Effector memory CD4-positive, alpha-beta T cell (primary cell): ENCODE measurements at places on chromosomes 4 and X.

GRCh38 chrX:9033989-9034388 is at the start of gene FAM9B:
Gene FAM9B, minus strand, starts transcription at chrX:9034127. Its CDS starts 1,141 bp downstream, at chrX:9032986.
- DNase-seq: no peak

GRCh38 chr4:62676962-62677361 is 1476.8 kb downstream of the ADGRL3 start:
- no peak for DNase-seq

- no peak for DNase-seq
These were observed 383.5 kb upstream of the INTU start for GRCh38 chr4:127249066-127249766.

DNA sequence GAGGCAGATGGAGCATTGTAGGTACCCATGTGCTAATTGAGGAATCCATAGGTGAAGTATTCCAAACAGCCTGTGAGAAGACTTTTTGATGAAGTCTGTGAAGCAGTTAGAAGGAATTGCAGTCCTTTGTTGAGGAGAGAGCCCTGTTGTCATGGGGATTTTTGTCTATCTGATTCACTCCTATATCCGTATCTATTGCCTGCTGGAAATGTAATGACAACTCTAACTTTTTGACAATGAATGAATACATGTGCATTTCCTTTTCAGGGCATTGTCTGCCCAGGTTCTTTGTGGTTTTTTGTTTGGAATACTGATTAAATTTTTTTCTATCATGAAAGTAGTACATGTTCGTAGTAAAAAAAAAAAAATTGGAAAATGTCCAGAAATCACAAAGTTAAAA is 31.1 kb downstream of the STK32B start:
- DNase-seq: no peak

DNA sequence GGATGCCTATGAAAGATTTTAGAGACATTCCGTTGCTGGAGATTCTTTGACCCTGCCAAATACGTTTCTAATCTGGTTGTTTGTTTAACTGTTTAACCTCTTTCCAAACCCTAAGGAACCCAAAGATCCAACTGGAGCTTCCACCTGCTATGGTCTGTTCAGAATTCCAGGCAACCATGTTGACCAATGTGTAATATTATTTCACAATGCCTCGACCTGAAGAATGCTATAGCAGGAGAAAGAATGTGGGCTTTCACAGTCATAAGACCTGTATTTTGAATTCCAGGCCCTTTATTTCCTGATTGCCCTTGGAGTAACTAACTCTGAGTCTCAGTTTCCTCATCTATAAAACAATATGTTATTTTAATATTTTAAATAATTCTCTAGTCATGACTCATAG is 90.8 kb downstream of the COL25A1 start:
- DNase-seq: no peak

GRCh38 chrX:48578661-48579128 is 4.4 kb downstream of the RBM3 start:
- DNase-seq: no peak

- no peak for DNase-seq
These were observed 19.8 kb upstream of the FAM9A start for GRCh38 chrX:8820910-8821527.

GRCh38 chrX:117838581-117839331 is 277.9 kb downstream of the KLHL13 start:
- no peak for DNase-seq

DNA sequence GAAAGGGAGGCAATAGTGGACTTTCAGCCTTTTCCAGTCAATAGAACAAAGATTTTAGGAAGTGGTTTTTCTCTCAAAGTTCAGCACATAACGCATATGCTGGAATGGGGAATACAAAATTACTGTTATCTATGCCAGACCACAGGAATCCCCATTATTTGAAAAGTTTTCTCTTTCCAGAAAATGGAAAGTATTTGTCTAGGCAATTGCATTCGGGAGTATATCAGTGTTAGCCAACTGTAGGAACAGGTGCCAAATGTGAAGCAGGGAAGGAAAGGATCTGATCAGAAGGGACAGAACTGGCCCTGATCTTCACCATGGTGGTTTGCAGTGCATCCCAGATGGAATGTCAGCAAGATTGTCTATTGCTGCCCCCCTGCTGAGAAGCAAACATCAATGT is 213.6 kb downstream of the CPE start:
- no peak for DNase-seq

DNA sequence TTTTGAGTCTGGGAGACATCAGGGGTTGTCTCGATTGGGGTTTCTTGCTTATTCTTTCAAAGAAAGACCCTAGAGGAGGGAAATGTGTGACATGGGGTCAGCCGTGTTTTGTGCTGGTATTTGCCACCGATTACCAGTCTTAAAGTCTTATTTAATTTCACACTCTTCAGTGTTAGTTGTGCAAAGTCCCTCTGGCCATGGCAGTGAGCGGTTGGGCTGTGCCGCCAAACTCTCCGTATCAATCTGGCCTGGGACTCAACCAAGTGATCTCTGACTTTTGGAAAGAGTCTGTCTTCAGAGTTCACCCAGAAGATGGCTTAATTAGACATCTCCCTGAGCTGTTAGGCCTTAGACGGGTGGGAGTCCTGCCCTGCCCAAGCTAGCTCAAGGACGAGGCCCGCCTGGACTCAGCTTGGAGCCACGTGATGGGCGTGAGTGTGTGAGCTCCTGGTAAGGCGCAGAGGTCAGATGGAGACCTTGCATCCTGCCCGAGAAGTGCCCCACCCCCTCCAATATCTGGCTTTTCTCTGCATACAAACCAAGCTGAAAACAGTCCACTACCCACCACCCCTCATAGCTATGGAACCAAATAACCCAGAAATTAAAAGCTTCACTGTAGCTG is 3.8 kb upstream of the PITX2 start:
- no peak for DNase-seq

DNA sequence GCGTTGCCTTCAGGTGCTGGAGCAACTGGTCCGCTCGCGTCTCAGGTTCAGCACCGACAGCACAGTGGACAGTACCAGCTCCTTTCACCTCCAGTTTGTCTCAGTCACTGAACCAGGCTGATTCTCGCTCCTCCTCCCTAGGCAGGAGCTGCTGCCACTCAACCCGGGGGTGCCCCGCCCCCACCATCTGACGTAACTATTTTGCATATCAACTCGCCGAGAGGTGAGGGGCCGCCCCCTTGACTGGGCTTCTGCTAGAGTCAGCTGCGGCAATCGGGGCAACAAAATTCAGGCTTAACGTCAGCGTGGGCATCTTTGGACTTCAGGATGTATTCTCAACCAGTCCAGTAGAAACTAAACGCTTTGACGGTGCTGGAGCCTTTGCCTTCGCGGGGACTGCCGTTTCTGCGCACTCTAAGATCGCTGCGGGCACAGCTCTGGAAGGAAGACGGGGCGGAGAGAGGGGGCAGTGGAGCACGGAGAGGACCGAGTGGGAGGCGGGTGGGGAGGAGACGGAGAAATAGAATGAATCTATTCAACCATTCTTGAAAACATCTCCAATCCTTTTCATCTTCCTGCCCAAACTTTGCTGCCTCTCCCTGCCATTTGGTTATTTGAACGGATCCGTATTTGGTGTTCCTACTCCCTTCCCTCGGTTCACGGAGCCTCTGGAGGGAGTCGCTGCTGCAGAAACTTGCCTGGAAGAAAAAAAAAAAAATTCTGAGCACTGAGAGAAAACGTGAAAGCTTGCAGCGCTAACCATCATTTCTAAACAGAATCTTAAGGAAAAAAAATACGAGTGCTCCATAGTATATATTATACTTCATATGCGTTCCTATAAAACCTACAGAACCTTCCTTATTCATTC is at the start of gene FSTL5:
FSTL5 (minus strand) TSS at position 109 of the 868 bp plus-strand sequence. CDS start 52,604 bp downstream, outside the sequence.
- no peak for DNase-seq

- no peak for DNase-seq
These were observed 201.6 kb downstream of the CPE start for GRCh38 chr4:165580351-165580905.

- no peak for DNase-seq
These were observed 4.0 kb downstream of the DCLK2 start for GRCh38 chr4:150082241-150082640.

GRCh38 chr4:56870946-56871345 is 36.8 kb upstream of the REST start:
- no peak for DNase-seq

GRCh38 chr4:139582044-139582443 is 26.0 kb upstream of the SETD7 start:
- no peak for DNase-seq

- no peak for DNase-seq
These were observed 123.2 kb upstream of the NAP1L5 start for GRCh38 chr4:88820698-88821415.

DNA sequence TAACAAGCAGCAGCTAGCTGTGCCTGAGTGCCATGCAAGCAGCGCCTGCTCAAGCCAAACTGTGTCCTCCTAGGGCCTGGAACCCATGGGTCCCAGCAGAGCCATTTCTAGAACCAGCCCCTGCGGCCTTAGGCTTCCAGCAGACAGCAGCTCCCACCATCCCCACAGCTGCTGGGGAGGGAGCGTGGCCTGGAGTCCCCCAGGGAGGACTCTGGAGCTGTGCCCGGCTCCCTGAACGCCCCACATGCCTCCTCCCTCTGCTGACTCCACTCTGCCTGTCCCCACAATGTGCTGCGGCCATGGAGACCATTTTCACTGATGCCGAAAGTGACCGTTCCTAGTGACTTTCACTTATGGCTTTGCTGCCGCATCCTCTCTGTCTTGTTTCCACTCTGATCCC is 45.9 kb downstream of the GAK start:
- no peak for DNase-seq

DNA sequence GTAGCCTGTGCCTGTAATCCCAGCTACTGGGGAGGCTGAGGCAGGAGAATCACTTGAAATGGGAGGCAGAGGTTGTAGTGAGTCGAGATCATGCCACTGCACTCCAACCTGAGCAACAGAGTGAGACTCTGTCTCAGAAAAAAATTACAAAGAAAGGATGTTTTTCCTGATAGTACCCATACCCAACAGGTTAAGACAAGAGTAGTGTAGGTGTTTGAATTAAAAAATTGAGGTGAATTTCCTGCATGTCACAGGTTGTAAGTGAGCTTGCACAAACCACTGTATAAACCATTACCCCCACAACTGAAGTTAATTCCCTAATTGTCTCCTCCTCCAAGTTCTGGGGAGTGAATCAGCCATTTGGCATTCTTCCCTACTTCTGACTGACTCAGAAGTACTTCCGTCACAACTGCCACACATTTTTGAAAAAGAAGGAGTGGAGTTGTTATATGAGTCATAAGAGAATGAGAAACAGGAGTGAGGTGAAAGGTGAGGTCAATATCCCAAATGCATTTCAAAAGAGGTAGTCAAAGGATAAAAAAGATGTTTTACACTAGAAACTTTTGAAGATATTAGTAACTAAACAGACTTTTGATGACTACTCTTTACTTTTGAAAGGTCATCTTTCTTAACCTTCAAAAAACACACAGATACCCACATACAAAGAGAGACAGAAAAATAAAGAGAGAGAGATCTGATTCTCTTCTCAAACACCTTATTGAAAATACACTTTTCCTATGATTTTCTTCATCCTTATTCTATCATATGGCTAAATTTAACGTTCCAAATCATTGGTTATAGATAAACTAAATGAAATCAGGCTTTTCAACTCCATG is 134.5 kb downstream of the BTC start:
- DNase-seq: no peak

DNA sequence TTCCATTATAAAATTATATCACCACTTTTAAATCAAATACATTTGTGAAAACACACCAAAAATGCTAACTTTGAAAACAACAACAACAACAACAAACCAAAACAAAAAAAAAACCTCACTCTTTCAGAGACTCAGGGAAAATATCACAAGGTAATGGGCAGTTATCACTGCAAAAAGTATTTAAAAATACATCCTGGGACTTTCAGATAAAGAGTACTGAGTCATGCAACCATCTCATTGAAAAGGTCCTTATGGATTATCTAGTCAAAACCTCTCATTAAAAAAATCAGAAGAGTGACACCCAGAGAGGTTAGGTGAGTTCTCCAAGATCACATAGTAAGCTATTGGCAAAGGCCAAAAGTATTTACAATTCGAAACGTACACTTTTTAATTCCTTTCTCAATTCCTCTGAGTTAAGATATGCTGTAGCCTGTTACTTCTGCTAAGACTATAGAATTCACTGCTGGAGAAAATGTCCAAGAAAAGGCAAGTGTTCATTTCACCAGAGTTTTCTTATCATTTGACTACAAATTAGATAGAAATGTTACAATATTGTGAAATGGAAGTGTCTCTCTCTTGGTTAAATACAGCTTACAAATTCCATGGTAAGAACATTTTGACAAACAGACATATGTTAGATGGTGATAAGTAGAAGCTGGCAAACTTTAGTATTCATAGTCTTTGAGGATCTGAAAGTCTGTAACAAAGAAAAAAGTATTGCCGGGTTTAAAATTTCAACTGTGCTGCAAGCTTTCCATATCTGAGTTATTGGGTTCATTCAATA is 9.3 kb downstream of the STX18 start:
- DNase-seq: no peak
